Epithelial cell of alveolus of lung (primary cell): ENCODE measurements at places on chromosomes 2 and 18. TPM values are rescaled to one million over a fixed set of nuclear protein-coding genes. Genes with fewer than 3 reads are reported as not detected.

ACKR3 gene
- 2.1 and 2.7 TPM in 2 replicates for total RNA-seq

PLEKHB2 gene
- total RNA-seq = 29.4 and 72.8 TPM in 2 replicates

PID1 gene
- 15.1 and 34.7 TPM in 2 replicates for total RNA-seq

CDCA7 gene
- 9.0 and 17.3 TPM in 2 replicates for total RNA-seq

SIGLEC15 gene
- total RNA-seq = 1.0 TPM in 1 of 2 replicates, not detected in the other

SCN3A gene
- under 0.01 TPM in 1 of 2 replicates, not detected in the other for total RNA-seq

CCDC74B gene
- 5.4 and 17.9 TPM in 2 replicates for total RNA-seq

MC5R gene
- total RNA-seq = not detected in 2 replicates

SLC4A3 gene
- total RNA-seq = 3.8 and 4.0 TPM in 2 replicates
